Activated T-helper 2 cell treated with anti-CD3 and anti-CD28 coated beads, Interferon-gamma antibody, Interleukin-2, Interleukin-4, amounts not matched to agents 10 μg/mL and 5 μg/mL and 100 μg/mL, durations not matched to agents 14 hours and 24 hours and 36 hours (primary cell): ENCODE measurements at places on chromosomes 1 and 21. TPM values are rescaled to one million over a fixed set of nuclear protein-coding genes. Genes with fewer than 3 reads are reported as not detected.

DNA sequence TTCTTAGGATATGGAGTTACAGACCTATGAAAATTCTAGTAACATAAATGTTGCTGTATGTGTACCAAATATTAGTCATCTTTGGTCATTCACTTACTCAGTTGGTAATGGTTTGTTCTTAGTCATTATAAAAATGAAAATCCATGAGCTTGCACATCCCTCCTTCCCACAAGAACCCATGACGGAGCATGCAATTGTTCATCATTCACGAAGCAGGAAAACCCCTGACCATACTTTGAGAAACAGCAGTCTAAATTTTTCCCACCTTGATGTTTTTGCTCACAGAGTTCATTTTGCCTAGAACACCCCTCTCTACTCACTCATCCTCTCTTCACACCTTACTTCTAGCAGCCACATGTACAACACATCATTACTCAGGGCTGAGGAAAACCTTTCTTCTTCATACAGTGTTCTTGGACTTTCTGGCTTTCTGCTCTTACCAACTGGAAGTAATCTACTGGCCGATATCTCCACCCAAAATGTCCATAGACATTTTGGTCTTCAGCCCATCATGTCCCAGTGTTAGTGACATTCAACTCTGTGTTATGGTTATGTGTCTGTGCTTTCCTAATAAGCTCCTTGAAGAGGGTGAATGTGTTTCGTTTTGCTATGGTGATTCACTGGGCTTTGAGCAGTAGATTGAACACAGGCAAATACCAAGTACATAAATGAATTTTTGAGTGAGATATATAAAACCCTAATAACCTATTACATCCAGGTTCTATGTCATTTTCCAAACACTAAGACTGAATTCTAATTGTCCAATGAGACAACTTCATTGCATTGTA lies 189.9 kb downstream of the ZC3H11B start:
- DNase-seq = no peak

DNA sequence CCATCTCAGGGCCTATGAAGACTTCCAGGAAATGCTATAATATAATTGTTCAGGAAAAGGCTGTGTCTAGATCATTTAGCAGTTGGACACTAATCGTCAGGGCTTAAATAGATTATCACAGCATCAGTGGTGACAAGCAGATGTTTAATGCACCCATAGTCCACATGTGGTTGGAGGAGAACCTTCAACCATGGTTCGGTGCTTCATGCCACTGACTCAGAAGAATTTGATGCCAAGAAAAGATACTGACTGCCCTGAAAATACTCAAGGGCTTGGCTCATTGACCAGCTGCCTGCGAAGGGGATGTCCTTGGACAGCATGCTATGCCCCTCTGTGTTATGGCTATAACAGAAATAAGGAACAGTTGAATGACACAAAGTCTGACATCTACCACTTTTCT lies 175.7 kb downstream of the HHIPL2 start:
- DNase-seq = no peak

DNA sequence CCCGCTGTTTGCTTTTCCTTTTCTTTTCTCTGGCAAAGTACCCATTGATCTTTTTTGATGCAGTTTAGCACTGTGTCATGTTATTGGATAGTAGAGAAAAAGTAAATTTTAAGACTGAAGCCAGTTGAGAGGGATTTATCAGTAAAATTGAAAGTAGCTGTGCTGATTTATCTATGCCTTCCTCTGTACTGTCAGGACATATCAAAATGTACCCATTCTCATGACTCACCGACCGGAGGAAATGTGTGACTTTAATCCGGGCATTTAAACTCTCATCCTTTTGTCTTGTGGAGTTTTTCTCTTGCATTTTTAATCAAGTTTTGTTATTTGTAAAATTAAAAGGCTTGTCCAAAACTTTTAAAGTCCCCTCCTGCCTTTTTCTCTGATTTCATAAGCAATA lies 276.6 kb upstream of the FMN2 start:
- DNase-seq = no peak

Gene KCNJ15
- total RNA-seq = 0.27 and 0.60 TPM in 2 replicates
